ENCODE measurements at places on chromosomes 2 and 18.

DNA sequence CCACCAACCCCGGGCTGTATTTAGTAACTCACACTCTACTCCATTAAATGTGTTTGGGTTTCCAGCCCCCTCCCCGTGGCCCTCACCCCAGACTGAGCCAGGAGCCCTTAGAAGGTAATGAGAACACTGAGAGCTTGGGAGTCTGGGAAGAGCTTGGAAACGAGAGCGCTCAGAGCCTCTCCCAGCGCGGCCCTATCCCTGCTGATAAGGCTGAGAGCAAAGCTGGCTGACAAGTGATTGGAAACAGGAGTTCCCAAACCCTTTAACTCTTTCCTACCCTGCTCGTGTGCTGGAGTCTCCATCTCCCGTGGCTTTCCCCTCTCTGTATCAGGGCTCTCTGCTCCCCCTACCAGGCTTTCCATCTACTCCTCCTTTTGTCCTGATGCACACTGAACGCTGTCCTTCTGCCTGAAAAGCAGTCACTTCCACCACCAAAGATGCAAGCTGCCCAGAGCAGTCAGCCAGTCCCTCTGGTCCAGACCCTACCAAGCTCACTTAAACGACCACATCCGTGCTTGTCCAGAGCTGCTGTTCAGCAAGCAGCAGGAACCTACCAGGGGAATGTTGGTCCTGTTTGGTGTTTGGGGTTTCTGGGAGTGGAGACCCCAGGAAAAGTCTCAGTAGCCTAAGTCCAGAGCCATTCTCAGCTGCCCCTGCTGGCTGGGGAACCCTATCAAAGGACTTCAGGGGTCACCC lies 100.0 kb upstream of the PKDCC start:
- no peak for DNase-seq
- no peak overlapping the region for H3K27ac ChIP-seq
- peaks cover 52% of the 10 kb centered on the region for H3K4me1 ChIP-seq
- no peaks in the 10 kb centered on the region for H3K36me3 ChIP-seq
- H3K27me3 ChIP-seq = peaks cover 91% of the 10 kb centered on the region

DNA sequence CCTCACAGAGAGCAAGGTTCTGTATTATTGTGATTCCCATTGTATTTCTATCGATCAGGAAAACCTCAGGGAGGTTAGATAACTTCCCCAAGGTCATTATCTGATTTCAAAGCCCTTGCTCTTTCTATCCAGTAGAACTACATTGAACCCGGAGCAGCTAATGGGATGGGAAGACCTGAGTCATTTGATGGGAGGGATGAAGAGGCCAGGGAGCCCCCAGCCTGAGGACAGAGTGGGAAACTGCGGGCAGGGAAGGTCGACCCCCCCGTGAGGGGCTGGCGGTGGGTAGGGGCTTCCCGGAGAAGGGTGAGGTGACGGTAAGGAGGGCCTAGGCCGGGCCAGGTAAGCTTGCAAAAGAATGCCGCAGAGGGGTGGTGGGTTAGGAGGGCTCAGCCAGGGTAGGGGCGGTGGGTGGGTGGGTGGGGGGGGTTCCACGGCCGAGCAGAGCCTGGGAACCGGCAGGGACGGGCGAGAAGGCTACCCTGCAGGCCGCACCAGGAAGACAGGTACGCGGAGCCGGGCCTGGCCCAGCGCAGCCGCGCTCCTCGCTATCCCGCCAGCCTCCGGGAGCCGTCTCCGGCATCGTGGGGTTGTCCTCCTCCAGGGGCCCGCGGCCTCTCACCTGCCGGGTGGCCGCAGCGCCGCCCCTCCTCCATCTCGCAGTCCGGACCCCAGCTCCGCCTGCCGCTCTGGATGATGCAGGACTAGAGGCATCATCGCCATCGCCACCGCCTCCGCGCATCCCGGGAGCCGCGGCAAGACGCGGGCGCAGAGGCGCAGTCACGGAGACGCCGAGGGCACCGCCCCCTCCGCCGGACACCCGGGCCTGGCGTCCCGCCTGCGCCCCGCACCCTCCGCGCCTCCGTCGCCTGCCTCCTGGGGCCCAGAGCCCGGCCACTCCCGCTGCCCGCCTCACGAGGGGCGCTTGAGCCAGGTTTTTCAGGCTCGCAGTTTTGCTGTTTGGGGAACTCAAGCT lies at the start of gene GPR75:
Gene GPR75 (minus strand): TSS at position 762 of the 976 bp plus-strand sequence. CDS start 5,211 bp downstream, outside the sequence.
- peaks cover 50% of the 10 kb centered on the region for H3K36me3 ChIP-seq
- H3K27me3 ChIP-seq = no peaks in the 10 kb centered on the region
- peak; percentile 6 for DNase-seq
- peaks cover 9% of the 10 kb centered on the region for H3K4me1 ChIP-seq
- no peak within 1 kb of the TSS for H3K27ac ChIP-seq
- no peak within 1 kb of the TSS for H3K4me3 ChIP-seq

DNA sequence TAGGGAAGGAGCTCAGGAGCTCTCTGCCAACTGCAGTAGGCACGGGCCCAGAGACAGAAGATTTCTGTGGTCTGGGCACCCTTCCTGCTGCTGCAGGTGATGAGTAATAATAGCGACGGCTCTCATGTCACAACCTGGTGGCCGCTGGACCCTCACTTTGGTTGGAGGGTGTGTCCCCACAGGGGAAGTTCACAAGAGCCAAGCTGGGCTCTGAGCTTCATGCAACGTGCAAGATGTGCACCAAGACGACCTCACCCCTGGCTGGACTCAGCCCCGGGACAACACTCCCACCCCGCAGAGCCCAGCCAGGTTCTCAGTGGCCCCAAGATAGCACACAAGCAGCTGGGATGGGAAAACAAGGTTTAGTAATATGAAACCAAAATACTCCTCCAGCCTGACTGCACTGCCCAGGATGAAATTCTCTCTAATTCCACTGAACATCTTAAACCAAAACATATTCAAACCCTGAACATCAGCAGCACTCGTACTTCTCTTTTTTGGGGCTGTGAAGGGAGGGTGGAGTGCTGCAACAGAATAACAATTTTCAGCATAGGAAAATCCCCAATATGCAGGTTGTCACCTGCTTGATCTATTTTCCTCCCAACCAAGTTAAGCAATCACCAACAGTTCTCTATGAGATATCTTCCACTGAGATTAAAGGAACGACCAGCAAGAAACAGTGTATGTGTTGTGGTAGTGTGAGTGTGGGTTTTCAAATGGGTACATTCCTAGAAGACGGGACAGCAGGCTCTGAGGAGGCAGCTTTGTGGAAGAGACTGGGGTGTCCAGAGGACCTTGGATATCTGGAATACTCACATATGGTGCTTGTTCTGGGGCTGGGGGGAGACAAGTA lies 26.5 kb downstream of the BCL2 start:
- no peak for DNase-seq
- H3K27ac ChIP-seq = no peak overlapping the region
- no peak overlapping the region for H3K4me3 ChIP-seq
- peaks cover 34% of the 10 kb centered on the region for H3K4me1 ChIP-seq

DNA sequence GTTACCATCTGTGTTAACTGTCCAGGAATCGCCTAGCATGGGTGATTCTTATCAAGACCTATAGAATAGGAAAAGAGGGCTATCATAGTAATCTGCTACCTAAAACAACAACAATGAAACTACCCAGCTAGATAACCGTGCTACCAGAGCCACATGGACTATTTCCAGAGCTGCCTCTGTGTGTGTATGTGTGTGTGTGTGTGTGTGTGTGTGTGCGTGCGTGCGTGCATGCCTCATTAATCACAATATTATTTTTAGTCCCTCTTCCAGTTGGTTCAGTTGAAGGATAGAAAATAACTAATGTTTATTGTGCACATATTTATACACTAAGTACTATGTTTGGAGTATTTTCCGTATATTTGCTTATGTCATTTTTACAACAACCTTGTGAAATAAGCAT lies 201.1 kb downstream of the SP3 start:
- H3K4me3 ChIP-seq = no peak overlapping the region
- no peak for DNase-seq

- H3K4me3 ChIP-seq = no peak overlapping the region
- no peaks in the 10 kb centered on the region for H3K27me3 ChIP-seq
- peak overlapping the region; percentile 23 for H3K27ac ChIP-seq
- peaks cover 20% of the 10 kb centered on the region for H3K4me1 ChIP-seq
- DNase-seq = no peak
- no peaks in the 10 kb centered on the region for H3K36me3 ChIP-seq
These were observed 46.5 kb upstream of the ST3GAL5 start for GRCh38 chr2:85935170-85935745.

- H3K4me1 ChIP-seq = peaks cover 9% of the 10 kb centered on the region
- peaks cover 13% of the 10 kb centered on the region for H3K27me3 ChIP-seq
- no peak overlapping the region for H3K4me3 ChIP-seq
These were observed 21.6 kb downstream of the LDLRAD4 start for GRCh38 chr18:13240060-13240725.

DNA sequence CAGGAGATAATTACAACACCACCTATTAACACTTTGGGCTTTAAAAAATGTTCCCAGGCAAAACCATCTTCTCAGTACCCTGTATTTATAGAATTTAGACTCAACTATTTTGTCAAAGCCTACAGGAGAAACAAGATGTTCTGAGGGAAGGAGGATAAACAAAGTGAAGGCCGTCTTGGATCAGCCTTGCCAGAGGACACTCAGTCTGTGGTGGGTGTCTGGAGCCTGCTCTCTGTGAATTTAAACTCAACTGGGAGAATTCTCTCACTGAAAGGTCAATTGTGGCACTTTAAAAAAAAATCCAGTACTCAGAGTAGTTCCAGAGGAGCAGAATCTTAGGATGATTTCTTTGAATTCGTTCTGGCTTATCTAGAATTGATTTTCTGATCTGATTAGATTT lies 28.4 kb upstream of the SLC1A4 start:
- H3K27me3 ChIP-seq = no peaks in the 10 kb centered on the region
- H3K36me3 ChIP-seq = peaks cover 3% of the 10 kb centered on the region
- no peak for DNase-seq
- H3K4me3 ChIP-seq = no peak overlapping the region

DNA sequence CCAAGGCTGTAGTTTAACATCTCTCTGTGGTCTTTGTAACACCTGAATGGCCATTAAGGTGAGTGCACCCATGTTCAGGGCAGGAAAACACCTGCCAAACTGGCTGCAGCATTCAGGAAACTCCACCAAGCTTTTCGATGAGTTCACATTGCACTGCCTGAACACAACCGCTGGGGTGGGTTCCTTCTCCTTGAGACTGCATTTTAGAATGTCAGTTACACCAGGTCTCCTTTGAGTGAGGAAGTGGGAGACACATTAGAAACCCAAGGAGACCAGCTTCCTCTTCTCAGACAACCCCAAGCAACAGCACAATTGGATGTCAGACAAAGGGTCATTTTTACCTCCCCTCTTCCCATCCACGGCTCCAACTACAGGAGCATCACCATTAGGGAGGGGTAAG lies 35.2 kb downstream of the CYRIA start:
- peaks cover 6% of the 10 kb centered on the region for H3K27me3 ChIP-seq
- H3K36me3 ChIP-seq = no peaks in the 10 kb centered on the region
- DNase-seq = no peak
- no peak overlapping the region for H3K27ac ChIP-seq

All from nephron progenitor cell (in vitro differentiated cells).